ENCODE measurements at places on chromosomes 13 and 19.

DNA sequence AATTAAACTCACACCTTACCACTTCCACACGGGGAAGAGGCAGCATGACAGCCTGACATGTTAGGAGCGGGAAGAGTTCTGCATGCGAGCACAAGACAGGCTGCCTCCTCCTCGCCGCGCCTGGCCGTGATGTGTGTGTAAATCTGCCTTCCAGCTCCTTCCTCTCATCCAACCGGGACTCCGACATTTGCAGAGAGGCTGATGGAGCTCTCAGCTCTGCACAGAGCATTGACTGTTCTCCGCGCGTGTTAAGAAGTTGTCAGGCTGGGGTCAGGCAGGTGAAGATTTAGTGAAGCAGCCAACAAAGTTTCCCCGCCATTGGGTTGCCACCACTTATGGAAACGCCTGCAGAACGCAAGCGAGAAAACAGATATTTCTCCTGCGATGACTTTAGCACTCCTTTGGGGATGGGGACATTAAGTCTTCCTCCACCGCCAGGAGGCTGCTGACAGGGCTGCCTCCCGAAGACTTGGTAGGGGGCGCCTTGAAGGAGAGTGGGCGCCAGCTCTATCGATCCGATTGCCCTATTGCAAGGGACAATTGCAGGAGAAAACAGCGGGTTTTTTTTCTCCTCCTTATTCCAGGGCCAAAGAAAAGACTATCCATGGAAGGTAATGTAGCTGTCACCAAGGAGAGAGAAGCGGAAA lies 213.9 kb upstream of the TSHZ3 start:
- DNase-seq = no peak

- DNase-seq = no peak
Observed at GRCh38 chr19:31497709-31498108, 148.5 kb upstream of the TSHZ3 start.

DNA sequence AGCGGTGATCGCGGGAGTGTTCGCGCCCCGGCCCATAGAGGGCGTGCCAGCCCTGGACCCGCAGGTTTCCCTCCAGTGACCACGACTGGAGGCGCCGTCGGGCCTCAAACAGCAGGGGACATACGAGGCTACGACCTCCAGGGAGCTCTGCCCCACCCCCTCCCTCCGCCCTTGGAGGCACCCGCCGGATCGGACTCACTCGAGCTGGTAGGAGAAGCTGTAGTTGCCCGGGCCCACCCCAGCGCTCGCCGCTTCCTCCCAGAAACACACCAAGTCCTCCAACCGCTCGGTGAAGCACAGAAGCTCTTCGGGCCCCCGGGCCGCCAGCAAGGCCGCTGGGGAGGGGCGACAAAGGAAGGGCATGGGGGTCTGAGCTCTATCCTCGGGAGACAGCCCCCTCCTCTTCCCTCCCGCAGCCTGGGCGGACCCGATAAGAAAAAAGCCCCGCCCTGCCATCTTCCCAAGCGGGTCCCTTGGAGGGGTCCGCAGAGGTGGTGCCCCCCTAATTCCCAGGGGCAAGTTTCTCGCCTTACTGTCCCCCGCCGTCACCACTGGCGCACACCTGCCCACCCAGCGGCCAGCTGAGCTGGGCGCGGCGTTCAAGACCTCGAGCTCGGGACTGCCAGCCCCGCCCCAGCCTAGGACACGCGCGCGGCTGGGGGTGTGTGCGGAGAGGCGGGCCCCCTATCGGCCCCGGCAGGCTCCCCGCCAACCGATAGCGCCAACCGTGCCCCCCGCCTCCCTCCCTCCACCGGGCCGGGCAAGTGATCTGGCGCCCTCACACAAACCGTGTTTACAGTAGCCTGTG lies 1.0 kb downstream of the EPOR start:
- peak; percentile 66 for DNase-seq

DNA sequence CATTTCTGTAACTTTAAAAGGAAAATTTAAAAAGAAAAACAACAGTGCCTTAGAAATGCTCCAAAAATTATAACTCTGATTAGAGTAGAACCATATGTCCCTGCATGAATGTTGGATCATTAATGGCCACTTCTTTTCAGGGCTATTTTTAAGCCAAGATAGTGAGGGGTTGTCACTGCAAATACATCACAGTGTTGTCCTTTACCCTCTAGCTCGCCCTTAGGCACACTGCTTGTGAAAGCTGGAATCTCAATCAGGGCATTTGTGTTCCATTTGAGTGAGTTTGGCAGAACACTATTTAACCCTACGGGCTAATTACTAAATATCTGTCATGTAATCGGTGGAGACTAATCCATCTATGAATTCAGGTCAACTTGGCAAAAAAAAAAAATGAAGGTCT lies 212.2 kb downstream of the NHLRC3 start:
- no peak for DNase-seq

DNA sequence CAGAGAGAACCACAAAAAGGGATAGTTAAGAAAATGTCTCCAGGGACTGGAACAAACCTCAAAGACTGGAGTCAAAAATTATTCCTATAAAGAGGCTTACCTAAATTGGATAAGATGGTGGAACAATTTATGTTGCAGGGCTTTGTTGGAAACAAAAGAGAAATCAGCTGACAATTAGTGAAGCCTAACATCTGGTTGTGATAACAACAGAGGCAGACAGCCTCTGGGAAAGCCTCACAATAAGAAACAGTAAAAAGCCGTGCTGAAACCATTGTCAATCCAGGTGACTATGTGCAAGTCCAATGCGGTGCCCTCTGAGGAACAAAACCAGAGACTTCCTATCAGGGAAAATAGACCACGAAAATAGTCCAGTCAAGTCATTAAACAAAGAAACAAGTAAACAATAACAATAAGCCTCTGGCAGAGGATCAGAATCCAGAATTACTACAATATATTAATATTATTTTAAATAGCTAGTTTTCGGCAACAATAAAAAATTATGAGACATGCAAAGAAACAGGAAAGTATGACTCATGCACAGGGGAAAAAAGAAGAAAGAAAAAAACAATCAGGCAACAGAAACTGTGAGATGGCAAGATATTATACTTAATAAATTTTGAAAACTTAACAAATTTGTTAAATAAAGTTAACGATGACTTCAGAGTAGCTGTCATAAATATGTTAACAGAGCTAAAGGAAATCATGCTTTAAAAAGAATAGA lies 99.7 kb upstream of the RXFP2 start:
- no peak for DNase-seq

DNA sequence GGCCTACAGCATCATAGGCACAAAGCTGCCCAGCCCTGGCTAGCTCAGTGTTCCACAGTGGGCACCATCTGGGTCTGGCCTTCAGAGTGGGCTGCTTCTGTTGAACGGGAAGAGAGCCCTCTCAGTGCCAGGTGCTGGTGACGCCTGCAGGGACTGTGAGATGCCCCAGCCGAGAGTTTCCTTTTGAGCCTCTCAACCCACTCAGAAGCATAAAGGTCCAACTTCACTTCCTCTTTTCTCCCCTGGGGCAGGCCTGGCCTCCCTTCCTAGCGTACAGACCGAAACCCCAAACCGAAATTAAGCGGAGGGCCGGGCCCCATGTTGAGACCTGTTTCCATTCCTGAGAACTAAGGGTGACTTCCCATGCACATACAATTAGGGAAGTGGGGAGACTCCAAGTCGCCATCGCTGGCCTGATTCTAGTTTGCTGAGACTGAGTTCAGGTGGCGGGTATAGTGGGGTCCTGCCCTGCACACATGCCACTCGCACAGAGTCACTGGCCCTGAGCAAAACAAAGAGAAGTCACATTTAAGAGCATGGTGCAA lies 6.9 kb downstream of the RAB8A start:
- DNase-seq = no peak

GRCh38 chr13:45101327-45102018 lies 18.8 kb upstream of the GTF2F2 start:
- no peak for DNase-seq

DNA sequence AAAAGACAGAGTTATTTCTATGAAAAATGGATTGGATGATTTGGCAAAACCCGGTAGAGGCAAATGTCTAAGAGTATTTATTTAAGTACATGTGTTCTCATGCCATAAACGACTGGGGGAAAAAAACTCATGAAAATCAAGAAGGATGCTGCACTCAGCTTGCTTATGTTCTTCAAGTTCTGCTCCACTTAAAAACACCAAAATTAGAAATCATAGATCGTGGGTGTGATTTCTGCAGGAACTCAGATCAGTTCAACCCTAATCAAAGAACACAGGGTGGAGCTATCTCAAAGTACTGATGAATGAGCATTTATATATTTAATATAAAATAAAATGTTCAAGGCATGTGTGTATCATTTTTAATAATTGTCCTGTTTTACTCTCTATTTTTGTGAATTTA lies 103.8 kb downstream of the FGF14 start:
- no peak for DNase-seq

- DNase-seq = no peak
Observed at GRCh38 chr19:3201072-3201700, 15.5 kb downstream of the NCLN start.

GRCh38 chr13:88000239-88000638 lies 329.1 kb downstream of the SLITRK5 start:
- DNase-seq = no peak

- no peak for DNase-seq
Observed at GRCh38 chr19:48953990-48954594, 583 bp upstream of the BAX start.

GRCh38 chr19:51777570-51778462 lies 16.8 kb downstream of the FPR2 start:
- DNase-seq = peak; percentile 54

DNA sequence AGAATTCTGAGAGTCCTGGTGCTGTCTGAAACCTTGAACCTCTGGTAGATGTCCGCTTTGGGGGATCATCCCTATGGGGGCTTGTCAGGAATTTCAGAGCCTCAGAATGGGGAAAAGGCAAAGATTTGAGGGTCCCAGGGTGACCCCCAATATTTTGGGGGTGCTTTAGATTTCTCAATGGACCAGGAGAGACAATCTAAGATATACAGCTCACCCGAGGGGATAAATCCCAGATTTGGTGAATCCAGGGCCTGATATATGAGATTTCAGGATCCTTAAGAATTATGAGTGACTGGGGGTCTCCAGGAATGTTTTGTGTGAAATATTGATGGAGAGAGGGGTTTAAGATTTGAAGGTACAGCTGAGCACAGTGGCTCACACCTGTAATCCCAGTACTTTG lies 3.3 kb downstream of the CAPN12 start:
- DNase-seq = no peak

DNA sequence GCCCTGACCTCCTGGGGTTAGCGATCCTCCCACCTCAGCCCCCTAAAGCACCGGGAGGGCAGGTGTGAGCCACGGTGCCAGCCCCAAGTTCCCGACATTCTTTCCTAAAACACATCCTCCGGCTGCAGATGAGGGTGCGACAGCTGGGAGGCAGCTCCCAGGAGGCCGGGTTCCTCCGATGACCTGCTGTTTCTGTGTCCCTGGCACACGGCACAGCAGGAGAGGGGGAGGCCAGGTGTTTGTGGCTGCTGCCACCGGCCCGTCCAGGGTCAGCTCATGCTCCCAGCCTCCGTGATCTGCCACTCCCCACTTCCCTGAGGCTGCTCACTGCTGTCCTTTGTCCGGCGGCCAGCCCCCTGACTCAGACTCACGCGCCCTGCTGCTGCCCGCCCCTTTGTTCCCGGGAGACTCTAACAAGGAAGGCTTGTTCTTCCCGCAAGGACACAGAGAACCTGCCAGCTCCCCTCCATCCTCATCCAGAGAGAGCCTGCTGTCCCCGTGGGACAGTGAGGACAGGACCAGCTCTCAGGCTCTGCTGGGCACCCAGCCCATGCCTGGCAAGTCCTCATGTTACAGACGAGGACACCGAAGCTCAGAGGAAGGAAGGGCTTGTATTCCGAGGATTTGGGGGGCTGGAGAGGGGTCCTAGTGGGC lies 10.6 kb upstream of the MADCAM1 start:
- DNase-seq = no peak

DNA sequence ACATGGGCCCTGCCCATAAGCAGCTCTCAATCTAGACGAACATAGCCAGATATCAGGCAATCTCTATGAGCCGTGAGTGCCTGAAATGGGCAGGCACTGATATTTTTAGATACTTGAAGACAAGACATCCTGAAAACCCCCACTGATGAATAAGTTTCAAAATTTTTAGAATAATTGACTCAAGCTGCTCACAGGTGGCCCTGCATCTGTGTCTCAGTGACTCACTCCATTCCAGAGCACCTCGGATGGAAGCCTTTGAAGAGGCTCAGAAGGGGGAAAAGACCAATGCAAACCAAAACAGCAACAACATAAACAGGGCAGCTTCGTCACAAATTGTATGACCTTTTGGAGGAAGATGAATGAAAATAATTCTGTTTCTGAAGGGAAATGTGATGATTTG lies 42.8 kb upstream of the SLC46A3 start:
- DNase-seq = no peak

DNA sequence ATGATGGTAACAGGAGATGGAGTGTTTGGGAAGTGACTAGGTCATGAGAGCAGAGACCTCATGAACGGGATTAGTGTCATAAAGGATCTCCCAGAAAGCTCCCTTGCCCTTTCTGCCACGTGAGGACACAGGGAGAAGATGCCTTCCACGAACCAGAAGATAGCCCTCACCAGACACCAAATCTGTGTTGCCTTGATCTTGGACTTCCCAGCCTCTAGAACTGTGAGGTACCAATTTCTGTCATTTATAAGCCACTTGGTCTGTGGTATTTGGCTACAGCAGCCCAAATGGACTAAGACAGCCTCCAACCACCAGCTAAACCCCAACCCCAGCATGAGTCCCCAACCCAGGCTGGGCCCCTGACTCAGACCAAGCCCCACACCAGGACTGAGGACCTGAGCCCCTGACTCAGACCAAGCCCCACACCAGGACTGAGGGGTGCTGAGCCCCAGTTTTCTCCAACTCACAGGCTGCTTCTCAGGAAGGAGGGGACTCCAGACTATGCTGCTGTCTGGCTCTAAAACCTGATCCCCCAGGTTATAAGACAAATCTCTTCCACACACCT lies 54.1 kb downstream of the PTPRS start:
- no peak for DNase-seq

DNA sequence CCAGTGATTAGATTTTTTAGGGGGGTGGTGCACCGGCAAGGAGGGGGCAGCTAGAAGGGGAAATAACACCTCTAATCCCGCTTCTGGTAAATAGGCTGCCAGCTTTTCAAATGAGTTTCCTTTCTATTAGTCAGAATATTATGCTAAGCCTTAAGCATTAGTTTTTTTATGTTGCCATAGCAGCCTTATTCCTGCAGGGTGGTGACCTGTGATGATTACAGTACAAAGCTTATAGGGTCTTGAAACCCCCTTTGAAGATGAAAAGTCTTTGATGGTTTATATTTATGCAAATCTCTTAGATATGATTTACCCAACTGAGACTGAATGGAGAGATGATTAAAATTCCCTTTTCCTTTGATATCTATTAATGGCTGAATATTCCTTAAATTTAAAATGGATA lies 109.8 kb downstream of the ZIC5 start:
- DNase-seq = no peak

- peak; percentile 98 for DNase-seq
Observed at GRCh38 chr19:39126312-39127187, 964 bp downstream of the PAK4 start.

- peak; percentile 66 for DNase-seq
Observed at GRCh38 chr19:38683393-38684077, 36.1 kb downstream of the ACTN4 start.

- no peak for DNase-seq
Observed at GRCh38 chr19:19538061-19538784, at the start of gene CILP2. TSS of gene CILP2 (plus strand) at chr19:19538265. CDS start at chr19:19538350, 85 bp downstream.

Measured in HuH-7 (cell line).